NCI-H1417 treated with DMSO at 0.1 percent for 48 hours (cell line): ENCODE measurements at places on chromosomes 5 and 9.

DNA sequence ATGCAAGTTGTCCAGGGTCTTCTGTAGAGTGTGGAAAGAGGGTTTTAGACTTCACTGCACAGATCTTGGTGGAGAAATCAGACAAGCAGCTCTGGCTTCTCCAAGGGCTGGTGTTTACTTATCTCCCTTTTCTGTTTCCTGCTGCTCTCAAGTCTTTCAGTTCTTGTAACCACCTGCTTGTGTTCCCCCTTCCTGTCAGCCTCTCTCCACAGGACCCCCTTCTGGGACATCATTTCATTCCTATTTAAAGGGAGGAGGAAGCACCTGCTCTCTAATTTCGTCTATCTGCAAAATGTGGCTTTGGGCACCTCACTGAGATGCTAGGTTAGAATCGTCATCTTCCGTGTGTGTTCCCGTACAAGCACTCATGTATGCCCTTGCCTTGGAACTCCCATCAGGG is 636.2 kb downstream of the MTRR start:
- DNase-seq: no peak

DNA sequence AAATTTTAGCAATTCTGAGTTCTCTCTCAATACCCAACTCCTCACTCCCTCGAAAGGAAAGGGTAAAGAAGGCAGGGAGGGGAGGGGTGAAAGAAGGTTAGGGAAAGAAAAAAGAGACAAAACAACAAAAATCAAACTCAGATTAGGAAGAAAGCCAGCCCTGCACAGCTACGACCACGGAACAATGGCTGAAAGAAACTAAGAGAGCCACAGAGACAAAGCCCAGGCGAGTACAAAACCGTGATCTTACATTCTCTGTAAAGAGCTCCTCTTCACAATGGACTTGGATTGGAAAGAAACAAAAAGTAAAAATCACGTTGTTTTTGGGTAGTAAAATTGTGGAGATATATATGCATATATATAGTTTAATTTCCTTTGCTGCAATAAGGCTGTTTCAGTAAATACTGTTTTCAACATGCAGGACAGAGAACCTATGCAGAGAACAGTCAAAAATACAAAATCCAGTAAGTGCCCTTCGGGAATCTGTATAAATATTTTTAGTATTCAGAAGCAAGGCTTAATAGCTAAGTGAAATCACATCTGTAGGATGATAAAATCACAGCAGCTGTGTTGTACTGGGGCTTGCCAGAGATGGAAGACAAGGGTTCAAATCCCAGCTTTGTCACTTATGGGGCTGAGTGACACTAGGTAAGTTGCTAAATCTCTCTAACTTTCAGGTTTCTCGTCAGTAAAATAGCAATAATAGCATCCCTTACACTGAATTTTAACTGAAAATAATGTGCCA is 16.9 kb downstream of the PSMB7 start:
- no peak for DNase-seq

- DNase-seq: peak; percentile 71
Observed at GRCh38 chr5:92635001-92635461, 946.0 kb downstream of the NR2F1-AS1 start.

DNA sequence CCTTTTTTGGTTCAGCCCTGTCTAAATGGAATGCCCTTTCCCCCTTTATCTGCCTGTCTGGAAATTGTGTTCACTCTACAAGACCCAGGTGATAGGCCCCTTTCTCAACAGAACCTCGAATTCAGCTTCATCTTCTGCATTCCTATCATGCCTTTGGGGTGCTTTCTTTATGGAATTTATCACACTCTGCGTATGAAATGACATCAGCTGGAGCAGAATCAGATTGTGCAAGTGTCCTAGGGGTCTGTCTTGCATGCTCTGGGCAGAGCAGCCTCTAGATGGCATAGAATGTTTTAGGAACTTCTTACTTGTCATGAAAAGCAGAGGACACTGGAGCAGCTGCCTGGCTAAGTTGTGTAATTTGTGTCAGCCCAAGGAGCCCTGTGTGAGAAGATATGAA is 84.9 kb downstream of the ISL1 start:
- no peak for DNase-seq

DNA sequence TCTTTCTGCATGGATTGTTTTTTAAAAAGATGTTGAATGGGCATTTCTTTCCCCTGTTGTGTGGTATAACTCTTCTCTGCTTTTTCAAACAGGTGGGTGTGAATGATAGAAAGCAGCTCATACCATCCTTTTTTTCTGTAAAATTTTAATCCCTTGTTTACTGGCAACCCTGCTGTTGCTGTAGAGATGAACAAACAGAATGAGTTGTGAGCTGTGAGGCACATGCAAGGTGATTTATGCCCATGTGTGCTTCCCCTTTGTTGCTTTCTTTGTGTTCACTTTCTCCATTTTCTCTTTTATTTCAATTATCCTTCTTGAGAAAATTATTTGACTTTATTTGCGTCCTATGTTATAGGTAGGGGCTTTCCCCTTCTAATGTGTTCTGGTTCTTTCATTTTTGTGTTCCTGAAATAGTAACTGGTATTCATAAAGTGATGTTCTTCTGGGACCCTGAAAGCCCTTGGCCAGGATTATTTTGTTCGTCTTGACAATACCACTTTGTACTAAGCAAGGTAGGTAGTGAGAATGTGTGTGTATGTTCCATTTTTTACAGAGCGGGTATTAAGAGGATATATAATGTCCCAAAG is 79.9 kb downstream of the AOPEP start:
- DNase-seq: peak; percentile 53

DNA sequence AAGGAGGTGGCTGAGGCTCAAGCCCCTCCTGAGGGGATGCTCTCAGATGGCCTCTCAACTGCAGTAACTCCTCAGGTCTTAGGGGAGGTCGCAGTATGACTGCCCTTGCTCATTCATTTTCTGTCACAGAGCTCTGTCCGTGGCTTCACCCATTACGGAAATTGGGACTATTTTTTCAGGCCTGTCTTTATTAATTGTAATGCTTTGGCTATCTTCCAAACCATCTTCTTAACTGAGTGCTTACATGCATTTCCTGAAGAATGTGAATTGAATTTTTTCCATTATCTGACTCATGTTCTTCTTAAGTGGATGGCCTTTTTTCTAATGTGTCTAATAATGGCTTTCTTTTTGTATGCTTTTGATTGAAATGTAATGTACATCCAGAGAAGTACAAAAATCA is 36.4 kb upstream of the SV2C start:
- DNase-seq: no peak

GRCh38 chr9:78566948-78567675 is 270.2 kb downstream of the PSAT1 start:
- DNase-seq: no peak

DNA sequence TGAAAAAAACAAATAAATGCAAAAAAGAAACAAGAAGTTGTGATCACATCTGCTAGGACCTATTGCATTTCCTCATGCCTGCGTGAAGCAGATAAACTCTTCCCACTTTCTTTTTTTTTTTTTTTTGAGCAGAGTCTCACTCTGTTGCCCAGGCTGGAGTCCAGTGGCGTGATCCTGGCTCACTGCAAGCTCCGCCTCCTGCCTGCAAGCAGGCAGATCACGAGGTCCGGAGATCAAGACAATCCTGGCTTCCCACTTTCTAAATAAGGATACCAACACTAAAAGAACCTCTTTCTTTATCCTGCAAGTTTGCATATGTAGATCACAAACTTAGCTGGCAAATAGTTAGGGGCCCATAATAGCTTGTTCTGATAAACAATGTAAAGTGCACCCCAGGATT is 128.6 kb downstream of the ASTN2 start:
- no peak for DNase-seq

DNA sequence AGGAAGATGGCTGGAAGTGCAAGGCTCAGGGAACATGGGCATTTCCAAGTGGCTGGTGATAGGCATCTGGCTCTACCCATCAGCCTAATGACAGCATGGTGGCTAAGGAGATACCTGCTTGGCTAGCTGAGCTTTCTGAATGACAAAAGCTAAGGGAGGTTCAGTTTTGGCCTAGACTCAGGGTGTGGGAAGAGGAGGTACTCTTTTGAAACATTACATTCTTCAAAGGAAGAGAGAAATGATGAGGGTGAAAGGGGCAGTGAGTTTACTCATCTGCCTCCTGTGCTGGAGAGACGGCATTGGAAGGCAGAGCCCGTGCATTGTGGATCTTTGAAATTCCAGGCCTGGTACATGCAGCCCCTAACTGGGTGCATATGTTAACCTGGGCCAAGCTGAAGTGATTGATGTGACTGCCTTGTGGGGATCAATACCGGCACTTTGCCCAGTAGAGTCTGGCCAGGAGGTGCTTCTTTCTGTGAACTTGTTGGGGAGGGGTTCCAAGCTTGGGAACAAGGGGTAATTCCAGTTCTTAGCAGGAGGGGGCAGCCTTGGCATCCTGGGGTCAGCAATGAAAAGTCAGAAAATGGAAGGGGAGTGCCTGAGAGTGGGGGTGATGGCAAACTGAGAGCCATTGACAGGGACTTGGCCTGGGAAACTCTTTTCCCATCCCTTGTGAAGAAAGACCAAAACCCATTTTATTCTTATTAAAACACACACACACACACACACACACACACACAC is 108.6 kb downstream of the ACER2 start:
- no peak for DNase-seq

- DNase-seq: no peak
Observed at GRCh38 chr9:71683598-71684235, 84.6 kb downstream of the CEMIP2 start.

DNA sequence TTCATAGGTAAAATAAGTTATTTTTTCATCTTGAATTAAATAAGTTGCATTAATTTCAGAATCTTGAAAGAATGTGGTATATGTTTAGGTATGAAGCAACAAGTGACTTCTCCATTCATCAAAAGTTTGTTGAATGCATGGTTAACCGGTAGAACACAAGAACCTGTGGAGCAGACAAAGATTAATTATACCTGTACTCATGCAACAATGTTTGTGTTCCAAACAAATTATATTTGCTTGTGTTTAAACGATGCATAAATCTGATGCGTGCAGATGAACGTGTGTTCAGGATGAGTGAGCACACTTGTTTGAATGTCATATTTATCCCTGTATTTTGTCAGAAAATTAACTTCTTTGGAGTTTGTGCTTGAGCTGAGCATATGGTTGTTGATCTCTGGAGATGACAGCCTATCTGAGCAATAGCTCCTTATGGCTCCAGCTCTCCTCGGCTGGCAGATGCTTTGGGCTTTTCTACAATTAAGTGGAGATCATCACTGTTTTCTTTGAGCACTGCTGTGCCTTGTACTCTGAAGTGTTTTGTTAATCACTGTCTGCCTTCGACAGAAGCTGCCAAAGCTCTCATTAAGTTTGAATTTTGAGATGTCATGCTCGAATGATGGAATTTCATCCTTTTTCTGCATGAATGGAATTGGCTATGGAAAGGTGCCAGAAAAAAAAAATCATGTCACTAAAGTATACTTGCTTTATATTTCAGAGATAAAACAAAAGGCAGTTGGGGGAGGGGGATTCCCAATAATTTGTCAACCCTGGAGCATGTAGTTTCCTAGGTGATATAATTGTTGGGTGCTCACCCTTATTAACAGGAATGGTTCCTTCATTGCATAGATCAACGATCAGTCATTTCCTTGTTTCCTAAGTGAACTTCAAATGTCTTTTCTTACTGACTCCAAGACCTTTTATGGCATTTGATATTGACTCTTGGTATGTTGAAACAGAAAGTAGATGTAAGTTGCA is 502.5 kb upstream of the ARRDC3 start:
- DNase-seq: peak; percentile 35

GRCh38 chr5:141915881-141916336 is 7.8 kb upstream of the DELE1 start:
- no peak for DNase-seq

- DNase-seq: no peak
Observed at GRCh38 chr9:69936427-69936826, 107.2 kb upstream of the MAMDC2 start.
